ENCODE measurements at places on chromosomes 4 and X.

DNA sequence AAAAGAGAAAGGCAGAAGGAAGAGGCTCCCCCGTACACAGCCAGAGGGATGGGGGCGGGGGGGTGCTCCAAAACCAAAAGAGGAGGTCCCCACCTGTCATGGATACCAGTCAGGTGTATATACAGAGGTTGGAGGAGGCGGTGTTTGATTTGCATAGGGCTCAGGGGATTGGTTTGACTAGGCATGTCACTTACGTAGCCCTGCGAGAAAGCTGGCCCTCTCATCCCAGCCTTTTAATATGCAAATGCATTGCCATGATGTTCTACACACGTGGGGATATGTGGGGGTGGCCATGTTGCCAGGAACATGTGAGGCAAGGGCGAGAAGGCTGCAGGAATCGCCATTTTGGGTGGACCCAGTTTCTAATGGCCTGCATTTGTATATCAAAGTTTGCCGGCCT lies 38.6 kb downstream of the TMEM150C start:
- DNase-seq = peak; percentile 23

DNA sequence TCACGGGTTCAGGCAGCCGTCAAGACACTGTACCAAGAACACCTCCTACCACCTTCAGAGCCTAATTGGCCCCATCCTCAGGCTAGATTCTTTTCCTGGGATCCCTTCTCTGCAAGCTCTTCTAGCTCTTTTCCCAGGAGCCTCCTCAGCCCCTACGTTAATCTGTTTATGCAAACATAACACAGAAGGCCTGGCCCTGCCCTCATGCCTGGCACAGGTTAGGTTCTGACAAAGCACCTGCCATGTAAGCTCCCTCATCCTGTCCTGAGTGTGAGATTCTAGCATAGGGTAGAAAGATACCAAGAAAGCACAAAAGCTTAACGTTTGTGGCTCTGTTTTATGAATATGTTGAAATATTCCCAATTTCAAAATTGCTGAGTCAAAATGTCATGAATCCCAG lies 93.6 kb downstream of the IRF2 start:
- DNase-seq = no peak

GRCh38 chrX:153726286-153727122 lies 1.8 kb downstream of the ABCD1 start:
- peak; percentile 15 for DNase-seq

GRCh38 chrX:153608806-153609205 lies 9.9 kb upstream of the CCNQ start:
- no peak for DNase-seq

Data from NCI-H345 (cell line).